Right kidney (tissue), 9 donors: ENCODE measurements at places on chromosomes 5 and 9.

- no peak for DNase-seq
Measured at GRCh38 chr9:93967020-93967803, 12.1 kb upstream of the BARX1 start.

- no peak for DNase-seq
Measured at GRCh38 chr5:136425921-136426320, 60.6 kb upstream of the TRPC7 start.

DNA sequence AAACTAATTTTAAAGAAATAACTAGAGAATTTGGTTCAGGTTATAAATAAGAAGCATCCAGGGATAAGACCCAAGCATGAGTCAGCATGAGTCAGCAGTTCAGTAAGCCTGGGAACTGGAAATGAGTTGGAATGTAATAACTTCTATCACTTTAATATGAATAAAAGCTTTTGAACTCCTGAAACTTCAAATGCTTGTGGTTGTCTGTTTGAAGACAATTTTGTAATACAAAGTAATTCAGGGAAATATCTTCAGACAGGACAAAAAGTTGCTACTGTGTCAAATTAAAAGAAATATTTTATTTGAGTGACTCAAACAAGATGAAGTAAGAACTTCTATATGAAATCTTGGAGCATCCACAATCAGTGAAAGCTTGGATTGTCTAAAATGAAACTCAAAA is 331.2 kb upstream of the DAB2 start:
- DNase-seq = no peak

GRCh38 chr5:35561396-35561795 is 56.3 kb upstream of the SPEF2 start:
- no peak for DNase-seq

DNA sequence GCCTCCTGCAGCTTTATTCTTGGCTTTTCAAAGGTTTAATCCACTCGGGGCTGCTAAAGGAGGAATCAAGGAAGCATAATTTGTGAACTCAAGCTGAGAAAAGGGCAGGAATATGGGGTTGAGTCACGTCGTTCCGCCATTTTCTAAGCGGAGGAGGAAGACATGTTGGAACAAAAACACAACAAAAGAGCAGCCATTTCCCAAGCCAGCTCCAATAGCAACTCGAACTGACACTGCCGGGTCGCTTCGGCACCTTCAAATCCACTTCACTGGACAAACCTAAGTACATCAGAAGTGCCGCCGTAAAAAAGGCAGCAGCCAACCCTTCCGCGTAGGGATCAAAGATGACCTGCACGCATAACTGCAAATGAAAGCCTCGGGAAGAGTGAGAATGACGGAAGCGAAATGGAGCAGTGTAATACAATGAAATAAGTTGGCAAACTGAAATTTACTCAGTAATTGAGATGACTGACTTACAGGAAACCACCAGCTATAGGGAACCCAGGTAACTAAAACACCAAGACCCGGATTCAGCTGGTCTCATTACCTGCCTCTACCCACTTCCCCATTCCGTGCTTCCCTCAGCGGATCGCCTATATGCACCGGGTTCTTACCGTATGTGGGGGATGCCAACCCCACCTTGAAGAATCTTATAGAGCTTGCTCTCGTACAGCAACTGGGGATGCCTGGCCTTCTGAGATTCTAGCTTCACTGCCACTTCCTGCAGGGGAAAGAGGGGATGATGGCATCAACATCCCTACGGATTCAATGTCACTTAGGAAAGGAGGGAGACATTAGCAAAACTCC is 1.6 kb downstream of the CSNK1A1 start:
- peak; percentile 66 for DNase-seq

DNA sequence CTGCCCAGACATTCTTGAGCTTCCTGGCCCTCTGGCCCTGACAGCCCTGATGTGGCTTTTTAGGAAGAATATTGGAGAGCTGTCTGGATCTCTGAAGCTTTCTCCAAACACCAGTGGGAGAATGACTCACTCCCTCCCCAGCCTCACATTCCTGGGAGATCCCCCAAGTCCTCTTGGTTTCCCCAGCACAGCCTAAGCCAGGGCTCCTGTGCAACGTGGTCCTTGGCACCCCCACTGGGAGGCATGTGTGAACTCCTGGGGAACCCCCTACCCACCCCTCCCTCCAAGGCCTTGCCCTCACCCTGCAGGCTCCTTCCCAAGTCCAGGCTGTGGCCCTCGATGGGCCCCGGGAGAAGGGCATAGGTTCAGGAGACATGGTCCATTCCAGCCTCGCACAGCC is 12.7 kb downstream of the GLIPR2 start:
- DNase-seq = no peak

DNA sequence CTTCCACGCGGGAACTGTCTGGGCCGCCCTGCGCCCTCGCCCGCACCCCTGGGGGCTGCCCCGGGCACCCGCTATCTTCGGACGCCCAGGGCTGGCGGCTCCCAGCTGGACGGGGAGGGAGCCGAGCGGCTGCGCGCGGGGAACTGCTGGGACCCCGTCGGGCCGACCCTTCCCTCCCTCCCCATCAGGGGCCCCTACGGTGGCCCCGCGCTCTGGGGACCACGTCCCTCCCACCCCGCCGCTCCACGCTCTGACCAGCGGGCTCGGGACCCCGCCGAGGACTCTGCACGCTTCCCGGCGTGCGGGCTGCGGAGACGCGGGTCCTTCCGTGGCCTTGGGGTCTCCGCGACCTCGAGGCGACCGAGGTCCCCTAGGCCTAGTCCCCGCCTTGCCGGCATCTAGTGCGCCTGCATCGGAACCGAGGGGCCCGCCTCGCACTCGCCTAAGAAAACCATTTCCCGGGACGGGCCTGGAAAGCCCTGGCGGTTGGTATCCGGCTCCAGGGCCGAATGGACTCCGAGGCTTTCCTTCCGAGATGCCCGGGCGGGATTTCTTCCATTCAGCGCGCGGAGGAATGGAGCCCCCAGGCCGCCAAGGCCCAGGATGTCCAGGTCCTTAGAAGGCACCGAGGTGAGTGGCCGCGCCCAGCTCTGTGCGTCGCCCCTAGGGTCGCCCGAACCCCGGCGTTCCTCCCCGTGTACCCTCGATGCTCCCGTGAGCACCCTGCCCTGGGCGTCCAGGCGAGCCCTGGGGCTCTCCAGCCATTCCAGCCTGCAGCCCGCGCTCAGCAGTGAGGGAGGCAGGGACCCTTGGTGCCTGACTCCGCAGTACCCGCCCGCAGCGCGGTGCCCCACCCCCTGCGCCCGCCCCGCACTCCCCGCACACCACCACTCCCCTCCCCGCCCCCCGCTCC is 705 bp upstream of the SLC6A3 start:
- DNase-seq = peak; percentile 43

- DNase-seq = no peak
Measured at GRCh38 chr9:131951905-131952304, 127.8 kb downstream of the MED27 start.

- DNase-seq = no peak
Measured at GRCh38 chr9:126490871-126491567, 122.7 kb upstream of the LMX1B start.

GRCh38 chr9:38342096-38342495 is 50.4 kb upstream of the ALDH1B1 start:
- no peak for DNase-seq

GRCh38 chr9:131423171-131423581 is 29.3 kb downstream of the PRRC2B start:
- DNase-seq = no peak

GRCh38 chr9:136308006-136308701 is 4.3 kb upstream of the CCDC187 start:
- DNase-seq = no peak

- no peak for DNase-seq
Measured at GRCh38 chr9:13388157-13388556, 108.7 kb upstream of the MPDZ start.

DNA sequence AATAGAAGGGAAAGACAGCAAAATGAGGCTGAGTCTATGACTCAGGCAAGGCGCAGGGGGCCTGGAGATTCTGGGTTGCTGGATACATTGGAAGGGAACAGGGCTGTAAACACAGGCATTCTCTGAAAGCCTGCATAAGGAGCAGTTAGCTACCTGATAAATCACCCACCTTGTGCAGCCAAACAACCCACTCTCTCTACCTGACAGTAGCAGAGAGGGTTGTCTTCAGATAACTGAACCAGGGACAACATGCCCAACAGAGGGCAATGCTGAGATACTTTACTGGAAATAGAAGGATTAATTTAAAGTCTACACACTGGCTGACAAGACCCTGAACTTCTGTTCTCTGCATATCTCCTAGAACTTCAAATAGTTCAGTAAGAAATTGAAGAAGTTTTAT is 161.6 kb downstream of the KCTD16 start:
- DNase-seq = no peak

DNA sequence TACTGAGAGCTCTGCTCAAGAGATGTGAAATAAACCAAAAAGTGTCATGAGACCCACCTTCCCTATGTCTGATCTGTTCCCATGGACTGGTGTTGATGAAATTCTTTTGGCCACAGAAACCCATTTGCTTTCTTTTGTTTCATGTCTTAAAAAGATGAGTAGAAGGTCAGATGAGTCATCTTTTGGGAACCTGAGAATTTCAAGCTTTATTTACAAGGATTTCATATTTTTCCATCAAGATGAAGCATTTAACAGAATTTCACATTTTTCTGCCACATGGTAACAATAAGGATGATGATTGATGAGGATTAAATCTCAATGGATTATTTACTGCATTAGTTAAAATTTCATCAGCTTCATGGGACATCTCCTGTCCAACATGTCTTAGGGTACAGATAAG is 337.8 kb downstream of the DEPDC1B start:
- DNase-seq = no peak

- no peak for DNase-seq
Measured at GRCh38 chr9:100590481-100590880, 12.6 kb downstream of the CAVIN4 start.

GRCh38 chr9:123058834-123059233 is 25.4 kb downstream of the GPR21 start:
- DNase-seq = no peak

- no peak for DNase-seq
Measured at GRCh38 chr5:107063511-107063910, 607.2 kb downstream of the EFNA5 start.

DNA sequence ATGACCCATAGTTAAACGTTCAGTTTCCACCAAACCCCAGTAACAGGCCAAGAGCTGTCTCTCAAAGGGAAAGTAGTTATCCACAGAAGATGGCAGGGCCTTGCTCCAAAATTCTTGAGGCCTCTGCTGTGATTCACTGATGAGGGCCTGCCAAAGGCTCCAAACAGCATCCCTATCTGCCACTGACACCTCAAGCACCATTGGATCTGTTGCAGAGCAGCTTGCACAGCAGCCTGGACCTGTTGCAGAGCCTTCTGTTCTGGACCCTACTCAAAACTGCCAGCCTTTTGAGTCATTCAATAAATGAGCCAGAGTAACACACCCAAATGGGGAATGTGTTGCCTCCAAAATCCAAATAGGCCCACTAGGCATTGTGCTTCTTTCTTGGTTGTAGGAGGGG is 741.5 kb upstream of the RGMB start:
- no peak for DNase-seq

- DNase-seq = no peak
Measured at GRCh38 chr5:91367908-91368648, 15.0 kb downstream of the ARRDC3 start.

GRCh38 chr5:127001621-127002296 is 28.6 kb downstream of the MARCHF3 start:
- DNase-seq = no peak

DNA sequence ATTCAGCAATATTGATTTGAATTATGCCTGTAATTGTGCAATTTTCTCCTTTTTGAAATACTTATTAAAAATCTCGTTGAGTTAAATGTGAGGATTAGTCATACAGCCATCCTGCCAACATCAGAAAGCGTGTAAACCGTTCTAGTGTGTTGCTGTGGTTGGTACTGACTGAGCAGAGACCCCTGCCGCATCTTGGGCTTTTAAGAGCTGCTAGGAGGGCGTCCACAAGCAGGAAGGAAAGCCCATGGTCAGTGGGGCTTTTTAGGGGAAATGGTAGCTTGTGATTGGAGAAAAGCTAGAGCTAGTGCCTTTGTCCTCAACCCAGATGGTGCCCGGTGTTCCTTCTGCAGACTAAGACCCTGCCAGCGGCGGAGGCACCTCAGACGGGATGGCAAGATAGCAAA is 1.3 kb downstream of the SDHA start:
- no peak for DNase-seq

DNA sequence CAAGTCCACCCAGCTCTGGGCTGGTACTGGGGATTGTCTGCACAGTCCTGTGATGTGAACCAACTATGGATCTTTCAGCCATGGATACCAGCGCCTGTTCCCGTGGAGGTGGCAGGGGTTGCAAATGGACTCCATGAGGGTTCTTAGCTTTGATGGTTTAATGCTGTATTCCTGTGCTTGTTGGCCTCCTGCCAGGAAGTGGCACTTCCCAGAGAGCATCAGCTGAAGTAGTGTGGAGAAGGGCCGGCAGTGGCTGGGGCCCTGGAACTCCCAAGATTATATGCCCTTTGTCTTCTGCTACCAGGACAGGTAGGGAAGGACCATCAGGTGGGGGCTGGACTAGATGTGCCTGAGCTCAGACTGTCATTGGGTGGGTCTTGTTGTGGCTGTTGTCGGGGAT is 1104.8 kb upstream of the COX7C start:
- DNase-seq = no peak

GRCh38 chr9:136198605-136199083 is 6.3 kb downstream of the LHX3 start:
- DNase-seq = no peak

GRCh38 chr5:69170495-69170894 is 3.5 kb downstream of the CCNB1 start:
- DNase-seq = no peak

DNA sequence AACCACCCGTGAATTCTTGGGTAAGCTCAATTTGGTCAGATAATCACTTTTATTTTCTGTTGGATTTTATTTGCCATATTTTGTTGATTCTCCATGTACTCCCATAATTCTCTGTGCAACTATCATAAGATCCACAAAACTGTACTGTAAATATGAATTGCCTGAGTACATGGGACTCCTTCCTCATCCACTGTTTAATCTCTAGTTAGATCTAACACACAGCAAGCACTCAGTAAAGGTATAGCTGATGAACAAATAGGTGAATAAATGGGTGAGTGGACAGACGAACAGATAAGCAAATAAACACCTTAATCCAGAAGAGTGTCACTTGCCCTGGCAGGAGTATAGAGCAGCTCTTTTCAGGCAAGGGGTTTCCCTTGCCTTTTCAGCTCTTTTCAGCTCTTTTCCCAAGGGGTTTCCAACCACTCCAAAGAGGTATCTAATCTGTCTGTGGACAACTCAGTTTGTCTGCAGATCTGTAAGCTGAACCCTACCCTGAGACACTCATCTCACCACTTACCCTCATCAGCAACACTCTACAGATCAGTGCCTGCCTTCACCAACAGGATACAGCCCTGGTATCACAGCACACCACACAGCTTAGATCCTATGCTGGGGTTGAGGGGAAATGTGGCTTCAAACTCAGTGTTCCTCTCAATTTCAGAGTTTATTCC is 51.2 kb downstream of the SIL1 start:
- DNase-seq = no peak
